ENCODE measurements at places on chromosomes 16 and 17.

DNA sequence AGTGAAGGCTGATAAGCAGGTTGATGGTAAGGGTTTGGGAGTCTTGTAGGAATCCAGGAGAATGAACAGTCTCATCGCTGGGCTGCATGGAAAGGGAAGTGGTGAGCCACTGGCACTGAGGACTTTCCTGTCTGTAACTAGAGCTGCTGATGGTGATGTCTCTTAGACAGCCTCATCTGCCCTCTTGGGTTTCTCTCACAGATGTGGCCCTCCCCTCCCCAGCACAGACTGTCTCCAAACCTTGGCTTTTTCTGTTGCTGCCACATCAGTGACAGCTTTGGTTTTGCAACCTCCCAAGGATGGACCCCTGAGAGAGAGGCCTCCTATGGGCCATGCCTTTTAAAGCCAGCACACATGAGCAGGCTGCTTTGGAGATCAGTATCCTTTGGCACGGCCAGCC is 16.9 kb downstream of the PLCG2 start:
- no peak for DNase-seq

DNA sequence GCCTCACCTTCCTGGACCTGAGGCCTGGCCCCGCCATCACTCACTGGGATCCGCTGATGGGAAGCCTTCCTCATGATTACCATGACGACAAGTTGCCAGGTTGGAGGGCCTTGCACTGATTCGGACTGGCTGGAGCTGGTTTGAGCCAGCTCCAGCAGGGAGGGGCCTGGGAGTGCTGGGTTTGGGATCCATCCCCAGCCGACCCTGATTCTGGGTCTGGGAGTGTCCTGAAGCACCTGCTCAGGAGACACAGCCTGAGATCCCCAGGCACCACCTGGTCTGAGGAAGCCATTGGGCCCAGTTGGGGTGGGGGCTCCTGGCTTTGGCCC is 5.9 kb upstream of the BAIAP3 start:
- no peak for DNase-seq

DNA sequence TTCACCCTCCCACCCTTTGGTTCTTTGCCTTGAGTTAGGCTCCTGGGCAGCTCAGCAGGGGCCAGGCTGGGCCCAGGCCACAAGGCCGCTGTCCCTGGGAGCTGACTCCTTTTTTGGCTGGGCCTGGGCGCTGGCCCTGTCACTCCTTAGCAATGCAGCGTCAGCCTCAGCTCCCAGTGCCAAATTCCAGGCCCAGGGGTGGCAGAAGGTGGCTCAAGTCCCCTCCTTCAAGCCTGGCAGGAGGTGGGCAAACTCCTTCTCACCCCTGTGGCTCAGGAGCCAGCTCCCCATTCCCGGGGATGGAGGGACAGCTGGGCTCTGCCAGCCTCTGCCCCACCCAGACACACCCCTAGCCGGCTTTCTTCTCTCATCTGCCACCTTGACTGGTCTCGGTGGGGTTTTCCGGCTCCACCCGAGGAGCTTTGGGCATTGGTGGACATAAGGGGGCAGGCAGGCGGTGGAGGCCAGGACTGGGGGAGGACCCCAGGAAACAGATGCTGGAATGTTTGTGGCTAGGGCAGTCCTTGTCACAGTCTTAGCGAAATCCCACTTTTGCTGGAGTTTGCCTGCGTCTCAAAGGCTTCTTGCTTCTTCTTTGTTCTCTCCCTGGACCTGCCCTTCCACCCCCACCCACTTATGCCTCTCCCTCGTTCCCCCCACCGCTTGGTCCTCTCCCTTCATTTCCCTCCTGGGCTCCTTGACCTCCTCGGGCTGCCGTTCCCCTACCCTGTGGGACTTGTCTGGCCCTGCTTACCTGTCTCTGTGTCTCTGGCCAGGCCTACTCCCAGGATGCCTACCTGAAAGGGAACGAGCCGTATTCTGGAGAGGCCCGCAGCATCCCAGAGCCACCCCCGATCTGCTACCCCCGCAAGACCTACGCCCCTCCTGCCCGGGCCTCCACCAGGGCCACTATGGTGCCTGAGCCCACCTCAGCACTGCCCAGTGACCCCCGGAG is 37.4 kb downstream of the ARHGAP23 start:
- DNase-seq = no peak

- no peak for DNase-seq
Observed at GRCh38 chr17:75394332-75394918, 11.1 kb downstream of the GRB2 start.

GRCh38 chr17:74443516-74444296 is 11.8 kb downstream of the GPRC5C start:
- no peak for DNase-seq

- no peak for DNase-seq
Observed at GRCh38 chr16:55506708-55507107, 2.2 kb upstream of the LPCAT2 start.

DNA sequence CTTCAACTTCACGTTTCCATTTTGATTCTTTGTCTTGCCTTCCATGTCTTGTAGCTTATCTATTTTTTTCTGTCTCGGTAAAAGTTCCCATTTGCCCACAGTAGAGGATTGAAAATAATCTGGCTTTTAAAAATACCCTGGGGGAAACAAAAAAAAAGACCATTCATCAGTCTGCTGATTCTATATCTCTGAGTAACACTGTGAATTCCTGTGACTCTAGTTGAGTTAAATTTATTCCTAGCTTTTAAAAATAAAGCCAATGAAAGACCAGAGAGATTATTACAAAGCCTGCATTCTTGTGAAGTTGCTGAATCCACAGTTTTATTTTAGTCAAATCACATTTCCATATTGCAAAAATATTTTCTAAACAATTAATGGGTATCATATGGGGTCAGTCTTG is 532.3 kb downstream of the CDH13 start:
- DNase-seq = no peak

GRCh38 chr17:47013341-47013740 is 34.3 kb upstream of the RPRML start:
- DNase-seq = no peak

DNA sequence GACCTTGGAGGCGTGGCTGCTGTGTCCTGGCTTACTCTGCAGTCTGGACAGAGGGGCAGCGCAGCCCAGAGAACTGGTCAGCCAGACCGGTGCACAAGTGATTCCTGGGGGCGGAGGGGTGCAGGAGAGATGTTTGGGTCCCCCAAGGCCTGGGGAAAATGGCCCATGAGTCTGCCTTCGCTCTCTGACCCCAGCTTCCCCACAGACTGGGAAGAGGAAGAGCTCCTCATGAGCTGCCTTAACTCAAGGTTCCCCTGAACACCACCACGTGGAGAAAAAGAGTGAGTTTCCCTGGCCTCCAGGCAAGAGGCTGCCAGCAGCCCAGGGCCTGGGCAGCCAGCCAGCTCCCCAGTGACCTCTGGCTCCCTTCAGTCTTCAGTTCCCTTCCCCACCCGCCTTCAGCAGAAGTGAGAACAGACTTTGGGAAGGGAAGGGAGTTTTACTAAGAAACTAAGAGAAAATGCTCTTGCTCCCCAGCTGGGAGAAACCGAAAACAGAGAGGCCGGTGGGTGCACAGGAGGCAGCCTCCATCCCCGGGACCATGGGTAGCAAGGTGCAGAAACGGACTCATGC is 2.0 kb upstream of the C17orf99 start:
- DNase-seq = no peak

DNA sequence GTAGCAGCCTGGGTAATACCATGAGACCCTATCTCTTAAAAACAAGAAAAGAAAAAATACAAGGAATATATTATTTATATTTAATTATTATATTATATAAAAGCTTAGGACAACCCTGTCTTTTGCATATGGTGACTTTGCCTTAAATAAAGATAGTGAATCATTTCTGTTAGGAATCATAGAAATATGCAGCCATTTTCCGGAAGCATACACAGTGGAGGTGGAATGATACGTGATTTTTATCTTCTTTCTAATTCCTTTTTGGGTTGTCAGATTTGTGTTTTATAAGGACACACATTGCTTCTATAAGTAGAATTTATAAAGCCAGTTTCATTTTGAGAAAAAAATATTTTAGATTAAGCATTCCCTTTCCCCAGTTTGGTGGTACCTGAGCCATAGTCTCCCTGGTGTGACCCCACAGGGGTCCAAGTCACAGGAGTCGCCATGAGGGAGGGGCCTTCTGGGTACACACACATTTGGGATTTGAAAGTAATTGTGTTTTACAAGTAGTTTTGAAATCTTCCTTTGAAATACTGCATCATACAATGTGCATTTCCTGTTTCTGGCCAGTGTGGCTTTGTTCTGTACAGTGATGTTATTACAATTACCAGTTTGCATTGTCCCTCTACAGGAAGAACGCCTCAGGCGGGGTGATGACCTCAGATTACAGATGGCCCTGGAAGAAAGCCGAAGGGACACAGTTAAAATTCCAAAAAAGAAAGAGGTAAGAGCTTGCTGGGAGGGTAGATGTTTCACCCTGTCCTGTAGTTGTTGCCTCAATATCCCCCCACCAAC is 50.9 kb downstream of the B9D1 start:
- no peak for DNase-seq

DNA sequence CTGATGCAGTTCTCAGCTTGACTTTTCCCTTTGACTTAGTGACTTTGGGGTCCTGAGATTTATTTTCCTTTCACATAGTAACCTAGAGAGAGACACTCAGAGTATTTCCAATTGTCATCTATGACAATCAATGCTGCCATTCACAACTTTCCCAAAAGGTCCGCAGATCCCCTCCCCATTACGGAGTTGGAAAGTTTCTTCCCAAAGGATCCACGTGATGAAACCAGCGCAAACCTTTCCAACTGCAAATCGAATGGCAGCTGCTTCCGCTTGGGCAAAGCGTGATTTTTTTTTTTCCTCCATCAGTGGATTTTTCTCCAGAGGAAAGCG is 538 bp upstream of the FCSK start:
- DNase-seq = no peak

DNA sequence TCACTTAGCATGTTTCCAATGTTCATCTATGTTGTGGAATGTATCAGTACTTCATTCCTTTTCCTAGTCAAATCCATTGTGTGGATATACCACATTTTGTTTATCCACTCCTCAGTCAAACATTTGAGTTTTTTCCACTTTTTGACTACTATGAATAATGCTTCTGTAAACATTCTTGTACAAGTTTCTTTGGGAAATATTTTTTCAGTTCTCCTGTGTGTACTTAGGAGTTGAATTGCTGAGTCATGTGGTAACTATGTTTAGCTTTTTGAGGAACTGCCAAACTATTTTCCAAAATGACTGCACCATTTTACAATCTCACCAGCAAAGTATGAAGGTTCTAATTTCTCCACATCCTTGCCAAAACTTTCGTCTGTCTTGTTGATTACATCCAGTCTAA is 223.7 kb upstream of the AXIN2 start:
- no peak for DNase-seq

- DNase-seq = no peak
Observed at GRCh38 chr16:22425036-22425801, 50.8 kb upstream of the CDR2 start.

DNA sequence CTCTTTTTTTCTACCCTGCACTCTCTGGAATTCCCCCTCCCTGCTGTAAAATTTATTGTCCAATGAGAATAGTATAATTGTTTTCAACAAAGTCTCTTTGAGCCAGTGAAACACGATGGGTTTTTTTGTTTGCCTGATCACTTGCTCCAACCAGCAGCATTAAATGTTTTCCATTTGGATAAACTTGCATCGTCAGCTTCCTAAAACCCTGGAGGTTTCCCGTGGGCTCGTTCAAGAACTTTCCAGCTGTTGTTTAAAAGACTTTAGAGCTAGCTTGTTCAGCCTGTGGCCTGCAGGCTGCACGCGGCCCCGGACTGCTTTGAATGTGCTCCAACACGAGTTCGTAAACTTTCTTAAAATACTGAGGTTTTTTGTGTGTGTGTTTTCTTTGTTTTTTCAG is 14.9 kb downstream of the NAGPA start:
- no peak for DNase-seq

GRCh38 chr17:4043862-4044261 is 79.6 kb upstream of the ATP2A3 start:
- DNase-seq = peak; percentile 81

DNA sequence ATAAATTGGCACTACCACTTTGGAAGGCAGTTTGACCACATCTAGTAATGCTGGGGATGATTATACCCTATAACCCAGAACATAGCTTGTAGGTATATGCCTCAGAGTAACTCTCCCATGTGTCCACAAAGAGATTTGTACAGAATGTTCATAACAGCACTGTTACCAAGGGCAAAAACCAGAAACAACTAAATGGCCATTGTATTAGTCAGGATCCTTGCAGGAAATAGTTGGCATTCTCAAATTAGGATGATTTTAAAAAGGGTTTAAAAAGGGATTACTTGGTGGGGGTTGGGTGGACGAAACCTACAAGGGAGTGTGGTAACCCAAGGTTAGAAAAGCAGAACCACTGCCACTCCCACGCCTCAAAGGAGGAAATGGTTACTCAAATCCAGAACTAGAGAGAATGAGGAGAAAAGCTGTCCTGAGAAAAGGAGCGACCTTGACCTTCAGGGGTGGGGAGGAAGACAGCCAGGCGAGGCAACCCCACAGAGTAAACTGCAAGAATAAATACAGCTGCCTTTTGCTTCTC is 2.1 kb downstream of the CPPED1 start:
- DNase-seq = no peak

GRCh38 chr16:51636920-51637769 is 486.1 kb upstream of the SALL1 start:
- DNase-seq = no peak

- DNase-seq = no peak
Observed at GRCh38 chr17:4950746-4951204, at the start of gene ENO3. TSS of gene ENO3 (plus strand) at chr17:4951119. CDS start at chr17:4951830, 711 bp downstream.

DNA sequence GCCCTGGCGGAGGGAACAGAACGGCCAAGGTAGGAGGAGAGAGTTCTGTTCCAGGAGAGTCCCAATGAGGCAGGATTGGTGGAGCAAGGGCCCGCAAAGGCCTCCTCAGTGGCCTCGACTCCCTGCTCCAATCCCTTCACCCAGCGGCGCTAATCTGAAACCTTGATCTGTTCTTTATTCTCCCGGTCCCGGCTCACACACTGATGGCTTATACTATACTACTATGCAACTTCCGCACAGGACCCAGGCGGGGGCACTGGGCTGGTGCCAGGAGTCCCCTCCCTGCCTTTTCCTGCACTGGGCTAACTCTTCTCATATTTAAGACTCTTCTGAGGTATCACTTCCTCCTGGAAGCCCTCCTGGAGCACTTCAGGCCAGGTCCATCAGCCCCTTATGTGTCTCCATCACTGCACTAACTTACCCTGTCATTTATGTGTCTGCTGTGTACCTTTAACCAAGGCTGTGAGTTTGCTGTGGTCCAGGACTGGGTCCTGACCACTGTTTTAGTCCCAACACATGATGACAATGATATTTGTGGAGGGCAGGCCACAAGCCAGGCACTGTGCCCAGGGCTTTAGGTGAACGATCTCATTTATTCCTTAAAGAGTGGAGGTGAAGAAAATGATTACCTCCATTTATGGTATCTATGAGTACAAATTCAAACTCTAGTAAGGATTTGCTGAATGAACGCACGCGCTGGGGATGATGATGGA is 6.8 kb downstream of the CCDC102A start:
- no peak for DNase-seq

GRCh38 chr16:80719573-80719972 is 84.8 kb downstream of the CDYL2 start:
- DNase-seq = peak; percentile 19

- DNase-seq = peak; percentile 52
Observed at GRCh38 chr17:80082403-80083135, 18.8 kb upstream of the GAA start.
